Frontal cortex (tissue), 4 donors: ENCODE measurements at places on chromosomes 1 and 21. TPM values are rescaled to one million over a fixed set of nuclear protein-coding genes. Genes with fewer than 3 reads are reported as not detected.

GRCh38 chr1:205535866-205536758 is 31.6 kb downstream of the CDK18 start:
- DNase-seq, result no peak

The FAAP20 gene
- 19.2 TPM for total RNA-seq

GRCh38 chr1:72547412-72547811 is 265.1 kb upstream of the NEGR1 start:
- DNase-seq, result no peak

The KRTAP7-1 gene
- total RNA-seq, result not detected

The IGSF21 gene
- total RNA-seq, result 31.0 TPM

- no peak for DNase-seq
These were observed 1.1 kb upstream of the BRDT start for GRCh38 chr1:91948097-91948496.

The KCNJ9 gene
- total RNA-seq, result 11.4 TPM

DNA sequence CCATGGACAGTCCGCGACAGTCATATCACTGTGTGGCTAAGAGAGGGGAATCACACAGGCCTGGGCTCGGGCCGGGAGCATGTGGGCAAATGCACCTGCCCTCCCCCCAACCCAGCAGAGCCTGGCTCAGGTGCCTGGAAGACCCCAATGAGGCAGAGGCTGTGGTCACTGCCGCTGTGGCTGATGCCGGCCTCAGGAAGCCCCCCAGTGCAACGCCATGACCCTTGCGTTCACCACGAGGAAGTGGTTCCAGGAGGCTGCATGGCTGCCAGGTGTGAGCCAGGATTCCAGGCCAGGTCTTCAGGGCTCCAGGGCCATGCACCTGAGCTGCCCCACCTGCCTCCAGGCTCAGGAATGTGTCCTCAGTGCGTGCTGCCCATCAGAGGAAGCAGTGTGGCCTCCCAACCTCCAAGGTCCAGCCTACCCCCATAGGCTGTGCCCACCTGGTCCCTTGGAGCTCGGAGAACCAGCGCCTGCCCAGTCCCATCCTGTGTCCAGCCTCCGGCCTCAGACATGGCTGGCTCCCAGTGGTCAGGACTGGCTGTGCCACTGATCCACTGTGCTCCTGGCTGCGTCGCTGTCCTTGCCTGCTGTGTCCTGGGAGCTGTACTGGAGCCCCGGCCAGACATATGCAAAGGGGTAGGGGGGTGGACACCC is 8.0 kb downstream of the ARHGEF16 start:
- DNase-seq, result no peak

DNA sequence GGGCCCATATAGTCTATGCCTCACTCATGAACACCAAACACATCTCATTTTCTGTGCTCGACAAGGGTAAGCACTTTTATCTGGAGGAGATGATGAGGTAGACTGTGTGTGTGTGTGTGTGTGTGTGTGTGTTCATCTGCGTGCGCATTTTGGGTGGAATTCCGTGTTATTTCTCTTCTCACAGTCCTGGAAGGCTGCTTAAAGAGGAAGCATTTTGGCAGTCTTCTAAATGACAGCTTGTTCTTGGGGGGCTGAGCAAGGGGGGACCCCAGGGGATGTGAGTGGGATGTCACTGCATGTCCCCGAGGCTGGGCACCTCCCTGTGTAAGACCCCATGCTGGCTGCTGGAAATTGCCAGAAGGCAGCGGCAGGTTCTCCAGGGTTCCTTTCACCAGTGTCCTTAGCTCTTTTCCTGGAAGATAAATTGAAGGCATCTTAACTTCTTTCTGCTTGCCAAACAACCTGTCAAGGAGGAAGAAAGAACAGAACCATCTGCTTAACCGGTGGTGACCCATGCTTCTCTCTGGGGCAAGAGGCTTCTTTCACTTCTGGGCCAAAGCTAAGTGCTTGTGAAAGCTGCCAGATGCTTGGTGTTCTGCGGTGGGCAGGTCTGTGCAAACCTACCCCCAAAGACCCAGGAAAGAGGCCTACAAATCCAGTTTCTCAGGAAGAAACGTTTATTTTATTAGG is 9.9 kb upstream of the RD3 start:
- DNase-seq, result no peak

DNA sequence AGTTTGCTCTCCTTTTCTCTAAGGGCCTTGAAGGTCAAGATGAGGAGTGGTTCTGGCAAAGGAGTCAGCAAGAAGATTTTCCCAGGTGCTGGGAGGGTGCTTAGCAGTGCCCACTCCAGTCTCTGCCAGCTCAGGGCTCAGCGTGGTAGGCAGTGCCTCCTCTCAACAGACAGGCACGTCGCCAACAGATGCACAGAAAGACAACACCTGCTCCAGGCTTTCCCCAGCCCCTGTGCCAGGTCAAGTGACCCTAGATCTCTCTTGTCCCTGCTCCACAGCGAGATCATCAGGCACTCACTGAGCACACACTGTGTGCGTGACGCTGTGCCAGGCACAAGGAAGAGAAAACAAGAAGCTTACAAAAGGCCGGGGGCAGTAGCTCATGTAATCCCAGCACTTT is 86.0 kb downstream of the CASZ1 start:
- DNase-seq, result no peak

- no peak for DNase-seq
These were observed 106.3 kb upstream of the DMRTA2 start for GRCh38 chr1:50529510-50529909.

- no peak for DNase-seq
These were observed 9.7 kb downstream of the MACF1 start for GRCh38 chr1:39214021-39214713.

GRCh38 chr1:117600325-117600943 is 5.4 kb upstream of the TENT5C start:
- DNase-seq, result no peak

- DNase-seq, result no peak
These were observed 45.1 kb upstream of the EPS15 start for GRCh38 chr1:51564124-51564523.

DNA sequence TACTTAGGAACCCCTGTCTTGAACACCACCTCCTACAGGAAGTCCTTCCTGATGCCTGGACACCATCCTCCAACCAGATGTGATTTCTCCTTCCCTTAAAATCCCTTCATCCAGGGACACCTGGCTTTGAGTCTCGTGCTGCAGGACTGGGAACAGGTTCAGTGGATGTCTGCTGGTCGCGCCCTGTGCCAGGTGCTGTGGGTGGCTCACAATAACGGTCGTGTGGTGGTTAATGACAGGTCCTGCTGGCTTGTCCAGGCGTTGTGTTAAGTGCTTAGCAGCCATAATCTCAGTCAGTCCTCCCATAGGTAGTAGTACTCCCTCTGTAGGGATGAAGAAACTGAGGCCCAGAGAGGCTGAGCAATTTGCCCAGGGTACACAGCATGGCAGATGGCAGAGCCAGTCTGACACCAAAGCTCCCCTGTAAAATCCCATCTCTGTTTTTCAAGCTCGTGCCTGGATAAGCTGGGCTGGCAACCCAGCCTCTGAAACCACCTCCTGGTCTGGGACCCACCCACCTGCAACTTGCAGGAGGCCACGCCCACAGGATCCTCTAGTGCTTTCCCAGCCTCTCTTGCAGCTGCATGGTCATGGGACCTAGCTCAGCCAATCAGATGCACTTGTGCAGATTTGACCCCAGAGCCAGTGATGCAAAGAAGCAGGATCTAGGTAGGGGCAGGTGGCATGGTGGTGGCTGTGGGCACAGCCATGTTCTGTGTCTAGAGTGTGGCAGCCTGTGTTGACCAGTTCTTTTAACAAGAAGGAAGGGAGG is 106.0 kb upstream of the IFFO2 start:
- no peak for DNase-seq

DNA sequence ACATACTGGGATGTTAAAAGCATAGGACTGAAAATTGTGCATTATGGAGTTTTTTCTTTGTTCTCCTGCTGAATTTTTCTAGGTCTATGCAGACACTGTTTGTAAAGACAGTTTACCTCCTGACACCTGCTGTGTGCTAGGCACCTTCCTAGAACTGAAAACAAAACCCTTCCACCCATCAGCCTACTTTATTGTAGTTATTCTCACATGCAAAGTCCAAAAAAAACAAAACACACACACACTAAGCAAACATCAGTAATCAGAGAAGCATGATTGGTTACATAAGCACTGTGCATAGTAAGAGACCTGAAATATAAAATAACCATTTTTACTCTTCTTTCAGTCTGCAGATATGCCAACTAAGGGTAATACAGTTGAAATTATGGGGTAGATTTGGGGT is 195.1 kb downstream of the CRB1 start:
- no peak for DNase-seq

GRCh38 chr1:171817511-171818265 is 23.6 kb upstream of the DNM3 start:
- DNase-seq, result no peak

DNA sequence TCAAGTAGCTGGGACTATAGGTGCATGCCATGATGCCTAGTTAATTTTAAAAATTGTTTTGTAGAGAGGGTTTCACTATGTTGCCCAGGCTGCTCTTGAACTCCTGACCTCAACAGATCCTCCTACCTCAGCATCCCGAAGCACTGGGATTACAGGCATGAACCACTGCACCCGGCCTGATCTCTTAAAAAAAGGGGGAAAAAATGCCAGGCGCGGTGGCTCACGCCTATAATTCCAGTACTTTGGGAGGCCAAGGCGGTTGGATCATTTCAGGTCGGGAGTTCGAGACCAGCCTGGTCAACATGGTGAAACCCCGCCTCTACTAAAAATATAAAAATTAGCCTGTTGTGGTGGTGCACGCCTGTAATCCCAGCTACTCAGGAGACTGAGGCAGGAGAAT is 13.2 kb downstream of the AVPR1B start:
- DNase-seq, result no peak

DNA sequence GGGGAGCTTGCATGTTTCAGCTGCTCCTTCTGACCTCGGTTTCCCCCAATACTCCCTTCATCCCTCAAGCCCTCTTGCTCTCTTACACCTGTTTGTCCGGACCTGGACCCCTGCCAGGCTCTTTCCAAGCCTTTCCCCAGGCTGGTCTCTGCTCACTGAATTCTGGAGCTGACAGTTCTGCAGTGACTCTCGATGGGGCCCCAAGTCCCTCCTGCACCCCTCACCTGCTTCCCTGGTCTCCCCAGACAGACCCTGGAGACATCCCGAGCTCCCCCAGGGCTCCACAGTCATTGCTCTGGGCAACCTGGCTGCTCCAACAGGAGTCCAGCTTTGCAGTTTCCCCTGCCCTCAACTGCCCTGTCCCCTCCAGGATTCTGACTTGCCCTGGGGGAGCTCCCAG is 198.6 kb downstream of the GRIK3 start:
- DNase-seq, result no peak

DNA sequence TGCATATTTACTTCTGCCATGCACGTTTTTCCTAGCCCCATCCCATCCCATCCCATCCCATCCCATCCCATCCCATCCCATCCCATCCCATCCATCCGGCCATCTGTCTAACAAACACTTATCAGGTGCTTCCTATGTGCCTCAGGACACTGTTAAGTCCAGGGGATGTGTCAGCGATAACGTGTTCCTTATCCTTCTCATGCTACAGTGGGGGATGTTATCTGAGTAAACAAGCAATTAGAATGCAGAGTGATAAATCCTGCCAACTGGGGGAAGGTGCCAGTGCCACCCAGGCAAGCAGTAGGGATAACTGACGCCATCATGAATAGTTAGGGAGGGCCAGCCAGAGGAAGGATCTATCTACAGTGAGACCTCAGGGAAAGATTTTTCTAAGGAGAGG is 304.2 kb downstream of the CAMTA1 start:
- DNase-seq, result no peak

DNA sequence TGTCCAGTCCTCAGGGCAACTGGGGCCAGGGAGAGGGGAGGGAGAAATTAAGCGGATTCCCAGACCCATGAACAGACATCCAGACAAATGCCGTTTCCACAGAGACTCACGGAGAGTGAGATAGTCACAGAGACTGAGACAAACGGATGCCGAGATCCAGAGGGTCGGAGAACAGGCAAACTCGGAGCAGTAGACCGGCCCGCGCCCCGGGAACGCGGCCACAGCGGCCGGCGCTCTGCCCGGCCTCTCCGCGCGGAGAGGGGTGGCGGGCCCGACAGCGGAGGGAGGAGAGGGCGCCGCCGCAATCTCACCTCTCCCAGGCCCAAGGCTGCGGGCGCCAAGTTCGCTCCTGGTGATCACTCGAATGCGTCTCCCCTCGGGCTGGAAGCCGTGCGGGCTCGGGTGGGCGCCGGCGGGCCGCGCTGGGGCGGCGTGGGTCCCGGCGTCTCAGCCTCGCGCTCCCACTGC is 831 bp upstream of the FOXD2 start:
- no peak for DNase-seq

The RNU1-3 gene
- under 0.01 TPM for total RNA-seq

DNA sequence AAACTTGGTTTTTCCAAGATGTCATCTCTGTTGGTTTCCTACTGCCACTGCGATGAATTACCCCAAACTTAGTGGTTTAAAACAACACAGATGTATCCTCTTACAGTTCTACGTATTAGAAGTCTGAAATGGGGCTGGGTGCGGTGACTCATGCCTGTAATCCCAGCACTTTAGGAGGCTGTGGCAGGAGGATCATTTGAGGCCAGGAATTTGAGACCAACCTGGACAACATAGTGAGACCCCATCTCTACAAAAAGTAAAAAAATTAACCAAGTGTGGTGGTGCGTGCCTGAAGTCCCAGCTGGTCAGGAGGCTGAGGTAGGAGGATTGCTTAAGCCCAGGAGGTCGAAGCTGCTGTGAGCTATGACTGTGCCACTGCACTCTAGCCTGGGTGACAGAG is 57.2 kb upstream of the GRHL3 start:
- no peak for DNase-seq

DNA sequence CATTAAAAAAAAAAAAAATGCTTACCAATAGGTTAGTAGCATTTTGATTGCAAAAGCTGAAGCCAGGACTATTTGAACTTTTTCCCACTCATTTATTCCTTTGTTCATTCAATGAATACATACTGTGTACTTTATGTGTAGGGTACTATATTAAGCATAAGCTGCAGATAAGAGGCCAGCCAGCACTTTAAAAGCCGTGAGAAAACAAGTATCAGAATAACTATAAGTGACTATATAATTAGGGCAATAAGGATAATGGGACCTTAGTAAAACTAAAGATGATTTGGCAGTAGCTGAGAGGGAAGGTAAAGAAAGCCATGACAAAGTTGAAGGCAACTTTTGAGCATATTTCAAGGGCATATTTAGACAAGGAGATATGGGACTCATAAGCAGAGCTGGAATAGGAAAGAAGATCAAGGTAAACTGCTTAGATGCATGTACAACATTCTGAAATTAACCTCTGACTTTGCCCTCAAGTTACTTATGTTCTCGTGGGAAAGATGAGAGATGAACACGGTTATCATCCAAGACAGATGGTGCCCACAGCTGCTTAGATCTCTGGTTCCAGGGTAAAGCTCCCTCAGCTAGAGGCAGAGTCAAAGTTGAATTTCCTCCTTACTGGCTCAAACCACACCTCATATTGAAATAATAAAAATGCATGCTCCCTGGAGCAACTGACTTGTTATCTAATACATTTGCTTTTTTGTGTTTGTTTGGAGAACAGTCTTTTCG is 44.0 kb upstream of the FMO2 start:
- no peak for DNase-seq
